NCI-H345 (cell line): ENCODE measurements at places on chromosomes 2 and 18.

DNA sequence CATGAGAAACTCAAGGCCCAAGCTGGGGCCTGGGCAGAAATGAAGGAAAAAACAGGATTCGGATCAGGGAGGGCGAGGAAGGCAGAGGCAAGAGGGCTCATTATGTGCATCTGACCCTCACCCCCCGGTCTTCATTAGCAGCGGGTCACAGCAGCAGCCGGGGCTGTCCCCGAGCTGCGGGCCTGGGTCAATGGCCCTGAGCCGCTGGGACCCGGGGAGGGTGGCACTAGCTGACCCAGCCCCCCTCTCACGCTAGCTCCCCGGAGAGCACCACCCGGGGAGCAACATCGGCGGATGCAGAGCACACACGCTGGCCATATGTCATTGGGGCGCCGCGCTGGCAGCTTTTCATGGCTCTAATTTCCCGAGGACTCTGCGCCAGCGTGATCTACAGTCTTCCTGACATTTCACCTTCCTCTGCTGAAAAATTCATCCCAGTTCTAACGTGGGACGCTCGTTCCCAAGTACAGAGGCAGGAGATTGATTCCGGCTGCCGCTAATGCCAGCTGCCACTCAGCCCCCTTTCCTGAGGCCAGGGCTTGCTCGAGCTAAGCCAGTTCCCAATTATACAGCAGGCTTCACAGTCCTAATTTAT, 63.7 kb downstream of the EIPR1 start:
- no peak for DNase-seq

DNA sequence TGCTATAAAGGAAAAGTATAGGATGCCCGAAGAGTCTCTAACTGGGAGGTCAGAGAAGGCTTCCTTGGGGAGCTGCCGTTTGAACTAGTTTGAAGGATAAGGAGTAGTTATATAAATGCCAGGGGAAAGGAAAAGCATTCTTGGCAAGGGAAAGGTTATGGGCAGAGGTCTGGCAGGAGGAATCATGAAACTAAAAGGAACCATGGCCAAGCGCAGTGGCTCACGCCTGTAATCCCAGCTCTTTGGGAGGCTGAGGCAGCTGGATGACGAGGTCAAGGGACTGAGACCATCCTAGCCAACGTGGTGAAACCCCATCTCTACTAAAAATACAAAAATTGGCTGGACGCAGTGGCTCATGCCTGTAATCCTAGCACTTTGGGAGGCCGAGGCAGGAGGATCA, 100.6 kb upstream of the MSH2 start:
- DNase-seq, result no peak

DNA sequence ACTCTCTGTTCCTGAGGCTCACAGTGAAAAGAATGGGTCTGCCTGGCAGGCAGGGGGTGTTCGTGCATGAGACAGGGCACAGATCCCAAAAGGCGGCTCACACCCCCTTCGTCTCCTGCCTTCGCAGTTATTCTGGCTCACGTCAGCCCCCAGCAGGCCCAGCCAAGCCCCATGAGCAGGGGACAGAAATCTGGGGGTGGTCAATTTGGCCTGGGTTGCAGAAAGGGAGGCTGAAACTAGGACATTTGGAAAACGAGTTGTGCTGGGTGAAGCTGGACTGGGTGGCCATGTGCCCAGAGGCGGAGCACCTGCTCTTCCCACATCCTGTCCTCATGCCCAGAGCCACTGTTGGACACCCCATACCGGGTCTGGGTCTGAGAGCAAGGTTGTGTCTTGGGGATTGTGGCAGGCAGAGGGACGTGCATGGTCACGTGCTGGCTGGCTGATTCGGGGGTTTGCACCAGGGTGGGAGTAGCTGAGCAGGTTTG, 99.0 kb upstream of the MCFD2 start:
- DNase-seq, result no peak

DNA sequence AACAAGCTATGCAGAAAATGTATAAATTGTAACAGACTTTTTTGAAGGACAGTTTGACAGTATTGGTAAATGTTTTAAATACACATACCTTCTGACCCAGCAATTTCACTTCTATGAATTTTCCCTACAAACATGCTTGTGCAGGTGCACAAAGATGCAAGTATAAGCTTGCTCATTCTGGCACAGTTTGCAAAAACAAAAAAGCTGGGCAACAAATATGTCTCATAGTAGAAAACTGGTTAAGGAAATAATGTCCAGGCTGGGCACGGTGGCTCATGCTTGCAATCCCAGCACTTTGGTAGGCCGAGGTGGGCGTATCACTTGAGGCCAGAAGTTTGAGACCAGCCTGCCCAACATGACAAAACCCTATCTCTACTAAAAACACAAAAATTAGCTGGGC, 96.9 kb upstream of the NEDD4L start:
- DNase-seq, result no peak

- DNase-seq, result no peak
Observed at GRCh38 chr2:97673915-97674283, 4.4 kb downstream of the C2orf92 start.

DNA sequence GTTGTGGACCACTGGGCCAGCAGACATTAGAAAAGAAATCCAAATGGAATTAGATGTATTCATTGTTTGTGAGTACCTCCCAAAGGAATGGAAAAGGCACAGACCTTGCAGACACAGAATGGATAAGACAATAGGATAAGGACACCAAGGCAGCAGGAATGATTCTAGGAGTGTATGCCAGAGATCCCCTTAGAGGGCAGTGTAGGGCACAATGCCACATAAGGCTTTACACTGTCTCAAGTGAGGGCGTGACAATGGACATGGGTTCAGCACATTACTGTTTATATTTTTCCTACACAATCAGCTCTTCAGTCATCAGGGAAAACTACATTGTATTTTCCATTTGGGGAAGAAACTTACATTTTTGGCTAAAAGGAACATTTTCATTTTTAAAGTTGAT, 250.9 kb downstream of the PTH2R start:
- no peak for DNase-seq

- no peak for DNase-seq
Observed at GRCh38 chr18:9715978-9716774, 8.1 kb downstream of the RAB31 start.

- DNase-seq, result no peak
Observed at GRCh38 chr18:48571639-48572384, 33.0 kb downstream of the CTIF start.

DNA sequence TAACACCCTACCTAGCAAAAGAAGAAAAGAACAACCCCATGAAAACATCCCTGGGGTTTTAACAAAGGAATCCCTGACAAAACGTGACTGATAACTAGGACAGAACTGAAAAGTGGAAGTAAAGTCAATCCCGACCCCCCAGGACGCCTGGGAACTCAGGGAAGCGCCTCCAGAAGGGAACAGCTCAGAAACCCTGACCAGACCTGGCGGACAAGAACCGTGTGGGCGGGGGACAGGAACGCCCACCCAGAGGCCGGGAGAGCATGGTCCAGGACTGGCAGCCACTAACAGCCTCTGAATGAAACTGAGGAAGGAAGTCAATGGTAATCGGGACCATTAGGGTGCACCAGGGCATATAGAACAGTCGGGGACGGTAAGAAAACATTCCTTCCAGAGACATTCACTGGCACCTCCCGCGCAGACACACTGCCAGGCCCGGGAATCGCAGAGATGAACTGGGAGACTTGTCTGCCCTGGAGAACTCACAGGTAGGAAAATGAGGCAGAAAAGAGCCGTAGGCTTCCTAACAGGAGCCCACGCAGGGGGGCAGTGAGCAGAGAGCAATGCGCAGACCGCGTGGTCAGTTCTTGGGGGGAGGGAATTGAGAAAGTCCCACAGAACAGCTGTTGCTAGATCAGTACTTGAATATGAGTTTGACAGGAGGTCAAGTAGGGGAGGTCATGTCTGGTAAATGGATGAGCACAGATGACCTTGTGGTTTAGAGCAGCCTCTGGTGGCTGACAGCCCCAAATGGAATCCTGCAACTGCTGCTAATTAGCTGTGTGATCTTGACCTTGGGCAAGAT, 1.3 kb upstream of the TBC1D8 start:
- DNase-seq, result peak; percentile 71

GRCh38 chr2:195861821-195862220, 204.8 kb downstream of the SLC39A10 start:
- no peak for DNase-seq

DNA sequence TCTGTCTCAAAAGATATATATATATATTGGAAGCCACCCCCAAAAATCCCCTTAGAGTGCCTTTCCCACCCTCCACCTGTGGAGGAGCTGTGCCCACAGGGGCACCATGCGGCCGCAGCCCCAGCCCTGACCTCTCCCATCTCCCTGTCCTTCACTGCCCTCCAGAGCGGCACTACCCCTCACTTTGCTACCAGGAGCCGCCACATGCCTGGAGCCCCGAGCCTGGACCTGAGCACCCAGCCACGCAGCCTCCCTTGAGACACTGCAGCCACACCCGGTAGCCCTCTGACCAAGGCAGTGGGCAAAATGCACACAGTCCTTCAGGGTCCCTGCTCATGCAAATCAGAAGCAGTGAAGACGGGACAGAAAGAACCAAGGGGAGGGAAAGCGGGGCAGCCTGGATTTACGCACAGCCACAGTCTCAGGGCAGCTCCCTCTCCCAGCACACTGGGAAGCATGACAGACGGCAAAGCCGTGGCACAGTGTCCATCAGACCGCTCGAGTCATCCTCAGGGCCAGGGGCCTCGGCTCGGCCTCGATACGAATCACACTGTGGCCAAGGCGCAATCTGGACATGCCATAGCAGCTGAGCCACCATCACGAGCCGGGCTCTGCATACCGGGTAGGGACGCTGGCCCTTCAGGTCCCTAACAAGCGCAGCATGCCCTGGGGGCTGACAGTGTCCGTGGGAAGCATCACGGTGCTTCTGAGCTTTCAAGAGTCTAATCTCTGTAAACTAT, 10.1 kb downstream of the HDAC4 start:
- no peak for DNase-seq

GRCh38 chr2:202171241-202171825, 67.1 kb downstream of the SUMO1 start:
- DNase-seq, result no peak

DNA sequence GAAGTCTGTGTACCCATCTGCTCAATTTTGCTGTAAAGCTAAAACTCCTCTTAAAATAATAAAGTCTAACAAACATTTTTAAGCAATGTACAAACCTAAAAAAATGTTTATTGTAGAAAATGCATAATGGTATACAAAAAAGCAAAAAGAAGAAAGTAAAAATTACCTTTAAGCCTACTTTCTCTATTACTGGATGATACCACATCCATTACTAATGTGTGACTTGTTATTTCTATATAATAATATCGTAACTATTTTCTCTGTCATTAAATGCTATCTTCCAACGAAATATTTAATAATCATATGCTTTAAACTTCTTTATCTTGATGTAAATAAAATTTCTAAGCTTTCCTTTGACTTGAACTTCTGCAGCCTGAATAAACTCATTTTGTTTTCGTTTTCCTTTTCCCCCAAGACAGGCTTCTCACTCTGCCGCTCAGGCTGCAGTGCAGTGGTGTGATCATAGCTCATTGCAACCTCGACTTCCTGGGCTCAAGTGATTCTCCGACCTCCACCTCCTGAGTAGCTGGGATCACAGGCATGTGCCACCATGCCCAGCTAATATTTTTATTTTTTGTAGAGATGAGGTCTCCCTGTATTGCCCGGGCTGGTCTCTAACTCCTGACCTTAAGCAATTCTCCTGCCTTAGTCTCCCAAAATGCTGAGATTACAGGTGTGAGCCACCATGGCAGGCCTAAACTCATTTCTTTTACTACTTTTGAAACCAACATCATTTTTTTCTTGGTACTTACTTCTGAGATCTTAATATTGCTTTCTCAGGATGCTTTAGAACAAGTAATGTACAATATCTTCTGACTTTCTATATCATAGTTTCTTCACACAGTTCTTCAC, 18.1 kb upstream of the DNAH7 start:
- no peak for DNase-seq

DNA sequence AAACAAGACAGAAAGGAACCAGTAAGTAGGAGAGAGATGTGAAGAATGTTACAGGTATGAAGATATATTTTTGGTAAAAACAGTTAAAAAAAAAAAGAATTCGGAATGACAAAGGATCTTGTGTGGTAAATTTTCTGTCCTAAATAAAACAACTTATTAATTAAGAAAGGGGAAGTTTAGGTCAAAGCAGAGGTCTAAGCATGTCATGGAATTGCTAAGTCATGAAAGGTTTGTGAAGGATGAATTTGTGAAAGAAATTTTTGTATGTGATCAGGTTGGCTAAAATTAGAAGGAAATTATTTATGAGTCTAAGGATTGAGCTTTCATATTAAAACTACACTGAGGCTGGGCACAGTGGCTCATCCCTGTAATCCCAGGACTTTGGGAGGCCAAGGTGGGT, 11.1 kb upstream of the ALPG start:
- DNase-seq, result no peak

DNA sequence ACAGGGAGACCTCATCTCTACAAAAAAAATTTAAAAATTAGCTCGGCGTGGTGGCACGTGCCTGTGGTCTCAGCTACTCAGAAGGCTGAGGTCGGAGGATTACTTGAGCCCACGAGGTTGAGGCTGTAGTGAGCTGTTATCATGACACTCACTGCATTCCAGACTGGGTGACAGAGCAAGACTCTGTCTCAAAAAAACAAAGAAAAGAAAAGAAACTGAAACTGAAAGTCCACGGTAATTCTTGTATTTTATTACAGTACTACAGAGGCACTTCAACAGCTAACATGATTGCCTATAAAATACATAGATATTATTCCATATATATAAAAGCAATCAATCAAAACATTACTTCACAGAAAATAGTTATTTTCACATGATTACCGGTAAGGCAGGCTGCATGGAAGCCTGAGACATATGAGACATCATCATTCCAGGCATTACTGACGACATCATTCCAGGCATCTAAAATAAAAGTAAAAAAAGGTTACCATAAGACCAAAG, 23.1 kb downstream of the PRPF40A start:
- DNase-seq, result no peak

DNA sequence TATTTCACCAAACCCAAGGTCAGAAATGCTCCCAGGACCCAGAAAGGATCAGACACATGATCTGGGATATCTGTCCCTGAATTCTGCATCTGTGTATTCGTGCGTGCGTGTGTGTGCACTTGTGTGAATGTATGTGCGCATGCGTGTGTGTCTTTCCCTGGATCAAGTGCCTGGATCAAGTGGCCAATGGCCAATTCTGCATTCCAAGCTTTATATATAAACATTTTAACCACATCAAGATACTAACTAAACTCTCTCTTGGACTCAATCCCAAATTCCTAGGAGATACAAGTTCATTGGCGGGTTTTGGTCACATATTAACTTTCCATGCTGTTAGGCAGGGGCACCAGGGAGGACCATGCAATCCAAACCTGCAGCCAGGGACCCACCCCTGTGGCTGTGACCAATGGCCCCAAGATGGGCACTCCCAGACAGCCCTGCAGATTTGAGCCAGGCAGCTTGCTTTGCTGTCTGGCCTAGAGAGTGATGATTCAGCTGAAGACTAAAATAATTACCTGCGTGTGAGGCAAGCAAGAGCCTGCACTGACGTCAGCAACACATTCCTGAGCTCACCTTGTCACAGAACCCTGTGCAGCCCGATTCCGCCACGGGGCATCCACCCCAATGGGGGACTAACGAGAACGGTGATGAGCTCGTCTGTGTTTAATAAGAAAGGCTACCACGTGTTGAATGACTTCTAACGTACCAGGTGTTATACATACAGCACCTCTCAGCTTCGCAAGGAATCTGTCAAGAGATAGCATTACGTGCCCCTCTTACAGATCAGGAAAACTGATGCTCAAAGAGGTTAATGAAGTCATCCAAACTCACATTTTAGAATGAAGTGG, 45.3 kb upstream of the ROCK2 start:
- no peak for DNase-seq
